ENCODE measurements at places on chromosomes 6 and 20. TPM values are rescaled to one million over a fixed set of nuclear protein-coding genes. Genes with fewer than 3 reads are reported as not detected.
A peak's percentile ranks its signal among the peaks of the same experiment; 100 is the strongest.

GRCh38 chr6:105108631-105109262 lies 71.1 kb downstream of the POPDC3 start:
- no peak for DNase-seq

GRCh38 chr20:62970307-62971210 lies 18.1 kb downstream of the SLC17A9 start:
- DNase-seq: no peak

DNA sequence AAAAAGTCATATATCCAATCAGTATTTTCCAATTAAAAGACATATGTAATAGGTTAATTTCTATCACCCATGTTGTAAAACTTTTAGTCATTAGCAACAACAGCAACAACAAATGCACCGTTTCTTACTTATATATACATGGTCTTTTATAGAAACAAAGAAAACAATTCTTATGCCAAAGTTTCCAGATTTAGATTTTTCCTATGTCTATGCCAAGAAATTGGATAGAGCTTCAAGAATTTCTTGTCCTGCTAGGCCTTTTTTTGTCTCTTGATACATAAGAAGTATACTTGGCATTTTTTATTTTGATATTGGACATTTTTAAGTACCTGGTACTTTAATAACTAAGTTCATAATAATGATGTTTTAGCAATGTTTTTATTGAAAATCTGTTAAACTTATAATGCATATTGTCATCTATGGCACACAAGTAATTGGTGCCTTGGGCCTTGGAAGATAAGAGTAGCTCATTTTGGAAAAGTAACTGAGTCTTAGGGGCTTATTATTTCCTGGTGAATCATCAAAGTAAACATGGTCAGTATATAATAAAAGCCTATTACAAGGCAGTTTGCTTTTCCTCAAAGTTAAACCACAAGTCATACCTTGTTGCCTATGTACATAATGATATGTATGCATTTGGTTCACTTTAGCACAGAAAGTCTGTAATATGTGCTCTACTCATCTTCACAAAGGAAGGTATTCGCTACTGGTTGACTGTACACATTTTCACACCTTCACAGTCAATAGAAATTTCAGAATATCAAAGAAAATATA lies 10.1 kb upstream of the FRK start:
- no peak for DNase-seq

ADGRG6 gene
- 3.6 TPM for total RNA-seq

- DNase-seq: no peak
Observed at GRCh38 chr6:106820412-106820852, 154.1 kb downstream of the CD24 start.

DNA sequence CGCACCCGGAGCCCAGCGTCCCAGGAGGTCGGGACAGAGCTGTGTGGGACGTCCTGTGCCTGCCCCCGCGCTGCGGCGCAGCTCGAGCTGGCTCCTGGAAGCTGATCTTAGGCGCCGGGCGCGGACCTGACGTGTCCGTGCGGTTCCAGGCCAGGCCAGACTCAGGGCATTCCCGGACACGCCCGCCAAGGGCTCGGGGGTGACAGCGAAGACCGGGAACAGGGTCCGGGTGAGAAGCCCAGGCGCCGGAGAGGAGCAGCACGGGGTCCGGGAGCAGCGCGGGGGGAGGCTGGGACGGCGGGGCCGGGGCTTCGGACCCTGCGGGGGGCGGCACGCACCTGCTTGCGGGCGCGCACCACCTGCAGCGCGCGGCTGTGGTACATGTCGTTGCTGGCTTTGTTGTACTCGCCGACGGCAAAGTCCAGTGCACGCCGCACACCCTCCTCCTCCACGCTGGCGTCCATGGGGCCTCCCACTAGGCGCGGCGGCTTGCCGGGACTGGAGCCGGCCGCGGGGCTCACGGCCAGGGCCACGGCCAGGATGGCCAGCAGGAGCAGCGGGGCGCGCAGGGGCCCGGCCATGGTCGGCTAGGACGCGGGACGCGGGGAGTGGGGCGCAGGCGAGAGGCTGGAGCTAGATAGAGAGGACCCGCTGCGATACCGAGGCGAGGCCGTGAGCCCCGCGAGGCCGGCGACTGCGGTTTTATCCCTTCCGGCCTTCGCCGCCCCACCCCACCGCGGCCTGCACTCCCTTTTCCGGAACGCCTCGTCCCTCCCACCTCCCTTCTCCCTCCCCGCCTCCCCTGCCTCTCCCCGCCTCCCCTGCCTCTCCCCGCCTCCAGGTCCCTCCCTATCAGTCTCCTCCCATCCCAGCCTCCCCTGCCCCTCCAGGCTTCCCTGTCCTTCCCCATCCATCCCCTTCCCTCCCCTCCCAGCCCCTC lies at the start of gene CST3:
Gene CST3 (minus strand): TSS at position 674 of the 940 bp plus-strand sequence. CDS start 93 bp downstream, at position 581.
- DNase-seq: peak; percentile 95

DNA sequence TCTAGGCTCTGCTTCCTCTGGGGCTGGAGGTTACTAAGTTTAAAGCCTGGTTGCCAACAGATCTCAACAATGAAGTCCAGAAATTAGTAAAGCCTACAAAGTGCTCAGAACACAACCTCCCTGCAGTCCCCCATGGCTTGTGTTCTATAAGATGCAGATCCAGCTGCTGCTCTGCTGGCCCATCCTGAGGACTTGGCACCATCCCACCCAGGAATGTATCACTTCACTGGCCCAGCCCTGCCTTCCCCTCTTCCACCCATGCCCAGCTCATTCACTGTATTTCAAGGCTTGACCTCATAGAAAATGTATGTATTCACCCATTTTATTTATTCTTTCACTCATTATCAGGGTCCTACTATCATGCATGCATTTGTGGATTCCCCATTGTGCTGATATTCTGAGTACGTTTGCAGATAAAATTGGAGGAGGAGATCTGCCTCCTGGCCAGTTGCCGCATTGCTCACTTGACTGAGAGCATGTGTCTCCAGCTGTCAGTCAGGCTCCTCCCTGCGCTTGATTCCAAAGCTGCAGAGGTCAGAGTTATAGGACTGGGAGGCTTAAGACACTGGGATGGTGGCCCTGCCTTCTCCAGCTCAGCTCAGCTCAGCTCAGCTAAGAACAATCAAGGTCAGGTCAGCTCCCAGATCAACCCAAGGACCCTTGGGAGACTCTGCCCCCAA lies 104.8 kb downstream of the MAFB start:
- peak; percentile 67 for DNase-seq

LSM2 gene
- total RNA-seq: 19.4 TPM

STMND1 gene
- total RNA-seq: not detected

PAX1 gene
- not detected for total RNA-seq

GRCh38 chr6:130034378-130035146 lies 16.2 kb downstream of the L3MBTL3 start:
- DNase-seq: no peak

DNA sequence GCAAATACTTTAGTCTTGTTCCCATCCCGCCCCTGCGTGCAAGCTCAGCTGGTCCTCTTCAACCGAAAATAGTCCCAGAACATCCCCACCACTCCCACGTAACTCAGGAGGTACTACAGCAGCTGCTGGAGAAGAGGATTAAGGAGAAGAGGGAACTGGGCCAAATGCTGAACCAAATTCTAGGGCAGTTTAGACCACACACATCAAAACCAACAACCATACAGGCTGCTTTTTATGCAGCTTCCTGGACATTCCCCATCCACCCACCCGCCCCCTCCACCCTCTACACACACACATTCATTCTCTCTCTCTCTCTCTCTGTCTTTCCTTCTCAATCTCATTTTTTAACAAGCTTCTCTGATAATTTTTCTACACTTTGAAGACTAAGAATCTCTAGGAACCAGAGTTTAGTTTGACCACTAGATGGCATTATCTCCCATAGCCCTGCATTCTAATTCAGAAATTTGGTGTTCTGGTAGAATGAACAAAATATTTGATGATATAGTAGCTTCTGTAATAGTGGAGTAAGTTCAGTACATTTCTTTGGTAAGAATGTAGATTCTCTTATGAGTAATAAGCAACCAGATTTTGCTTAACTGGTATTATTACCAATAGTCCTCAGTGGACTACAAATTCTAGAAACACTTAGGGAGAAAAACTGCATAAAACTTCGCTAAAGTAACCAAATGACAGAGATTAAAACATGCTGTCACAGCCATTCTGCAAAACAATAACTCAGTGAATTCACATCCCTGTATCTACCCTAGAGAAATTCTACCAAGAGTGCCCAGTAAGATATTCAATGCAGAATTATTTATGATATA lies 52.1 kb upstream of the BEND6 start:
- DNase-seq: no peak

SPEF1 gene
- total RNA-seq: 0.33 TPM

Measured in left ventricle myocardium inferior (tissue), 1 donor.